ENCODE measurements at places on chromosomes 6 and 20.

- DNase-seq: no peak
Observed at GRCh38 chr20:13765299-13765698, 19.4 kb downstream of the ESF1 start.

DNA sequence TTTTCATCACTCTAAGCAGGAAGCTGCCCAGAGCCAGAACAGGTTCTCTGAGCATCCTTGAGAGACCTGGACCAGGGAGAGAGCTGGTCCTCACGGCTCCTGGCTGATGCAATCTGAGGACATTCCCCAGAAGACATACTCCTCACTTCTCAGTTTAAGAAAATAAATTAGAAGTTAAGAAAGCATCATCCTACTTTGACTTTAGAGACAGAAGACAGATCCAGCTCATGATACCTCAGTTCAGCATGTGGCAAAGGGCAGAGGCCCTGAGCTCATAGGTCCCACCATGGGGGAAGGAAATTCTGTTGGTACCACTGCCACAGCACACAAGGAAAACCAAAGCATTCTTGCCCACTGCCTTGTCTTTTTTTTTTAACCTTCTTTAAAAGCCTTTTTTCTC is 378.1 kb upstream of the JARID2 start:
- no peak for DNase-seq

DNA sequence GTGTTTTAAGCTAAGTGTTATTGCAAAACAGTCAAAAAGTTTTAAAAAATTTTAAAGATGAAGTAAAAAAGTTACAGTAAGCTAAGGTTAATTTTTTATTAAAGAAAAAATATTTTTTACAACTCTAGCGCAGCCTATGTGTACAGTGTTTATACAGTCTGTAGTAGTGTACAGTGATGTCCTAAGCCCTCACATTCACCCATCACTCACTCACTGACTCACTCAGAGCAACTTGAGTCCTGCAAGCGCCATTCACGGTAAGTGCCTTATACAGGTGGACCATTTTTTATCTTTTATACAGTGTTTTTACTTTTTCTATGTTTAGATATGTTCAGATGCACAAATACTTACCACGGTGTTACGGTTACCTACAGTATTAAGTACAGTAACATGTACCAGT is 83.4 kb upstream of the STMND1 start:
- DNase-seq: no peak

DNA sequence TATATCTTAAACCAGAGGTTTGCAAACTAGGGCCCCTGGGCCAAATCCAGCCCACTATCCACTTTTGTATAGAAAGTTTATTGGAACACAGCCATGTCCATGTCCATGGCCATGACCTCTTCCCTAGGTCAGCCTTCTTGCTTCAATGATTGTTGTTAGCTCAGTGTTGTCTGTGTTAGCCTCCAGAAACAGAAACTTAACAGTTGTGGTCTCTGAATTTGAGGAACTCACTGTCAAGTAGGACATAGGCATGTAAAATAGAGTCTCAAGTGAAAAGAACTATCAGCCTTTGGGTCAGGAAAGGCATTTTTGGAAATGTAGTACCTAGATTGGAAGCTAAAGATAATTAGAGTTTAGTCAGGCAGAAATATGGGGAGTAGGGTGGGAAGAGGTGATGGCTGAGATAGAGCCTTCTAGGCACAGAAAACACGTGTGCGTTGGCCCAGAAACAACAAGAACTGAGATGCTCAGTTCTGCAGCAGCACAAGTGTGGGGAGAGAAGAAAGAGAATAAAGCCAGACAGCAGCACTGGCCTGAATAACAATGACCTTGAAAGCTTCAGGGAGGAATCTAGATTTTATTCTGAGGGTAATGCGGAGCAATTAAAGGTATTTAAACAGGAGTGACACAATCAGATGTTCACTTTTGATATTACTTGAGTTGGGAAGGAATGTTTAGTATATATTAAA is 87.0 kb upstream of the OLIG3 start:
- no peak for DNase-seq

GRCh38 chr20:64083378-64083803 is 807 bp downstream of the LKAAEAR1 start:
- DNase-seq: peak; percentile 88

DNA sequence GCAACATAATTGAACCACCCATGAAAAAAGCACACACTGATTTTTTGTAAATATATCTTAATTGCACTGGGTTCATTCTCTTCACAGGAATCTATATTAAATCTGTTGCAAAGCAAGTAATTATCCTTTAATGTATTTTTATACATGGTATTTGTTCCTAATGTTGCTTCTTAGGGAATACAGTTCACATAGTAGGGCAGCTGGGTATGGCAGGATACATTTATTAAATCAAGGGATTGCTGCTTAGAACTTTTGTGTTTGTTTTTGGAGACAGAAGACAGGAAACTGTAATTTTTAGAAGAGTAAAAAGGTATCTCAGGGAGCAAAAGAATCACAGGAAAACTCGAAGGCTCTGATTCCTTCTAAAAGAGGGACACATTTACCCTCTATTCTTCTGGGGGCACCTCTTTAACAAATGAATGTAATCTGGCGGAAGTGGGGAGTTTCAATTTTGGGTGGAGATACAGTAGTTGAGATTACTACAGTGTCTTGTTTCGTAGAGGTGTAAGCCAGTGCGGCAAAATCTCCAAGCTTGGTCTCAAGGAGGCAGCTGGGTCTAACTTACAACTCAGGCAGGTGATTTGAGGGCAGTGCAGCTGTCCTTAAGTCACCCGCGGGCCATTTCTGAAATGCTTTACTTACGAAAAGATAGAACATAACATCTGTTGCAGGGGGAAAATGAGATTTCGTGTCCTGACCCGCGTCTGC is 812 bp upstream of the SMIM13 start:
- no peak for DNase-seq

DNA sequence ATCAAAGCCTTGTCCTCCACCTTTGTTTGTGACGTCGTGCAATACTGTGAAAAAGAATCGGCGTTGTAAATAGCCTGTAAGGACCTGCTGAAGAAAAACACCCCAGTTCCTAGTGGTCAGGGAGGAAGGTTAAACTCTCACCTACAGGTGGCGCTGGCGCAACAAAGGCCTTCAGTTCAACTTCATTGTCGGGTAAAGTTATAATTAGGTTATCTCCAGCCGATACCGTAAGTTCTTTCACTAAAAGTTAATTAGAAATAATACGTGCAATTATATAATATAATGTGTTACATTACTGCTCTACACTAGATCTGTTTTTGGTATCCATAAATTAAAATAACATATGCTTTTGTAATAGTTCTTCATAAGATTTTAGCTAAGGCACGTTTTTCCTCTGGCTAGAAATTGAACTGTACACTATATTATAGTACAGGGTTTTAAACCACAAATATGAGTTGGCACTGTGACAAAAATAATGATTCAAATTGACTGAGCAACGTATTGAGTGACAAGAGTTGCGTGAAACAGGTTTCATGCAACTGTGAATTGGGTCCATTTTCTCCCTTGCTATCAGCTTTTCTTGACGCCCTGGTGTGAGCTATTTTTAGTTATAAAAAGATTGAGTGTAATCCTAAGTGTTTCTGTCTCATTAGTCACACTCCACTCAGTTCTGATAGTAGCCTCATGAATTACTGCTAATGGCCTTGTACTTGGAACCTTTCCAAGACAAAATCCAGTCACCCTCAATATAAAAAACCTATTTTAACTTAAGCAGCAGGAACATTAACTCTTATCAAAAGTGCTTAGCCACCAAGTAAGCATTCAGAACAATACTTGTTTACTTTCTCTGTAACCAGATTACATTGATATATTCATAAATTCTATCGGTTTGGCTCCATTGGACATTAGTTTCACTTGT is 62.3 kb downstream of the KIAA0319 start:
- peak; percentile 84 for DNase-seq

GRCh38 chr6:134458857-134459657 is 141.1 kb upstream of the SGK1 start:
- DNase-seq: no peak

DNA sequence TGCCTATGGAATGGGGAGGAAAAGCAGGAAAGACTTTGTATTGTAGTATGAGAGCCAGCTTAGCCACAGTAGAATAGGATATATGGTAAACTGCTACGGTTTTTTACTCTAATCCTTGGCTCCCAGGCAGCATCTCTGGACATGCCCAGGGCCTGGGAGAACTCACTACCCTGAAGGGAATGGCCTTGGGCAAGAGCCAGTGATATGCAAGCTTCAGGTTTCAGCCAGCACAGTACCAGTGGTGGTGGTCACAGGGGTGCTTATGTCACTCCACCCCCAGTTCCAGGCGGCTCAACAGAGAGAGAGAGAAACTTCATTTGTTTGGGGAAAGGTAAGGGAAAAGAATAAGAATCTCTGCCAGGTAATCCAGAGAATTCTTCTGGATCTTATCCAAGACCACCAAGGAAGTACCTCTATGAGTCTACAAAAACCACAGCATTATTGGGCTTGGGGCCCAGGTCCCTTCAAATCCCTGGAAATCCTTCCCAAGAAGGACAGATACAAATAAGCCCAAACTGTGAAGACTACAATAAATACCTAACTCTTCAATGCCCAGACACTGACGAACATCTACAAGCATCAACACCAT is 121.2 kb downstream of the THBS2 start:
- no peak for DNase-seq

DNA sequence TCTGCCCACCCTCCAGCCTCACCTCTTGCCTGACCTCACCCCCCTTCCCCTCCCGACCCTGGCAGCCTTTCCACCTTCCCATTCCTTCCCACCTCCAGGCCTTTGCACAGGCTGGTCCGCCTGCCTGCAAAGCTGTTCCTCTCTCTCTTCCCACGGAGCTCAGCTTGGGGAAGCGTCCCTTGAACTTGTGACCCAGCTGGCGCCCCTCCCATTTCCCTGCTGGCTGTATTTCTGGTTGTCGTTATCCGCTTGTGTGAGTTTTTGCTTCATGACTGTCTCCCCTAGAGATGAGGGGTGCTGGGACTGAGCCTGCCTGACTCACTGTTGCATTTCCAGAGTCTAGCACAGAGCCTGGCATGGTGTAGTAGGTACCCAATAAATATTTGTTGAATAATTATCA is 32.5 kb downstream of the VSTM2L start:
- no peak for DNase-seq

DNA sequence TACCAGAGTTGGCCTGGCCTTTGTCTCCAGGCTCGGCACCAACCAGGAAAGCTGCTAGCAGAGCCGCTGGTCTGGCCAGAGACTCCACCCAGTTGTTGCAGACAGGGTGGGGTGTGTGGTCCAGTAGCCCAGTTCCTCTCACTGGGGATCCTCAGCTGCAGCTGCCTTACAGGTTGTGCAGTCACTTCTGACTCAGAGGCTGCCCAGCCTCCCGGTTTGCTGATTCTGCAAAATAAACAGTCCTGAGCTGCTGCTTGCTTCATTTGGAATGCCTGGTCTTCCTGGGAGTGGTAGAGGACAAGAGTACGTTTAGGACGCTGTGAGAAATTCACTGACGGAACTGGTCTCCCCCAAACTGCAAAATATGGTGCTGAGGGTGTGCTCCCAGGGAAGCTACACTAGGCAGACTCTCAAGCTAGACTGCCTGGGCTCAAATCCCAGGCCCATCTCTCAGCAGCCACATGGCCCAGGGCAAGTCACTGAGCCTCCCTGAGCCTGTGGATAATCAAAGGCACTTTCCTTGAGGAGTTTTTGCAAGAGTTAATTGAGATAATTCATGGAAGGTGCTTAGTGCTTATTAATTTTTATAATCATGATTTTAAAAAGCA is 246.1 kb downstream of the TFAP2C start:
- no peak for DNase-seq

DNA sequence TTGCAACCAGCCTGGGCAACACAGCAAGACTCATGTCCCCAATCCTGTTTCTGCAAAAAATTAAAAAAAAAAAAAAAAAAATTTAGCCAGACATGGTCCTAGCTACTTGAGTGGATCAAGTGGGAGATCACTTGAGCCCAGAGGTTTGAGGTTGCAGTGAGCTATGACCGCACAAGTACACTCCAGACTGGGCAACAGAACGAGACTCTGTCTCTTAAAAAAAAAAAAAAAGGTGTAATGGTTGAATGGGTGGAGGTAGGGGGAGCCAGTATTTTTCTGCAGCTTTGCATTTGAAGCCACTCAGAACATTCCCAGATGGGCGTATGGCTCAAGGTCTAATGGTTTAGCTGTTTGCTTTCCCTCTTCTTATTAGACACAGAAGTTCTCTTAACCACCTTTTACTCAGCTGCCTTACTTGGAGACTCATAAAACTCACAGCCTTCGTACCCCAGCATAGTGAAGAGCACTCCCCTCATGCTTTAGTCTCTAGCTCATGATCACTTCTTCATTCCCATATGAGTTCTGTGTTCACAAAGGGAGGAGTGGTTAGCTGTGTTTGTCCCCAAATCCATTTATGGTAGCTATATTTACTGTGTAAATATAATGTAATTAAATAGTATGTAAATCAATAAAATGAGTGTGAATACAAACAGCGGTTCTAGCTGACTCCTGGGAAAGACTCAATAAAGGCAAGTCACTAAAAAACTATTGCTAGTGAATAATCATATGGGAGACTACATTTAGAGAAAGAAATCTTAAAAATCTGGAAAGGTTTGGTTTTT is 9.0 kb downstream of the FKBP1A start:
- DNase-seq: no peak

DNA sequence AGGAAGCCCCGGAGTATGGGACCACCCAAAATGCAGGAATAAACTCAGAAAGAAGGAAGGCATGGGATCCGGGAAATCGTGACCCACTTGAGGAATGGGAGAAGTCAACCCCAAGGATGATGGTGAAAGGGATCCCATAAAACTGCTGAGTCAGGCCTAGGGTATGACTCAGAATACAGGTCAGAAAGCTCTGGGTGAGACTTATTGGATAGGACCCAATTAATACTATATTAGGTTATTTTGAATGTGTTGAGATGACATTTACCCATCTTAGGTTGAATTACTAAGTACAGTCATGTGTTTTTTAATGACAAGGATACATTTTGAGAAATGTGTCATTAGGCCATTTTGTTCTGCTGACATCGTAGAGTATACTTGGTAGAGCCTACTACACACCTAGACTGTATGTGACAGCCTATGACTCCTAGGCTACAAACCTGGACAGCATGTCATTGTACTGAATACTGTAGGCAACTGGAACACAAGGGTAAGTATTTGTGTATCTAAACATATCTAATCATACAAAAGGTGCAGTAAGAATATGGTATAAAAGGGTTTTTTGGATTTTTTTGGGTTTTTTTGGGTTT is 17.1 kb upstream of the HIVEP1 start:
- DNase-seq: no peak

GRCh38 chr6:16822975-16823717 is 61.9 kb upstream of the ATXN1 start:
- no peak for DNase-seq

GRCh38 chr6:140050101-140050995 is 675.9 kb upstream of the CITED2 start:
- DNase-seq: peak; percentile 50

DNA sequence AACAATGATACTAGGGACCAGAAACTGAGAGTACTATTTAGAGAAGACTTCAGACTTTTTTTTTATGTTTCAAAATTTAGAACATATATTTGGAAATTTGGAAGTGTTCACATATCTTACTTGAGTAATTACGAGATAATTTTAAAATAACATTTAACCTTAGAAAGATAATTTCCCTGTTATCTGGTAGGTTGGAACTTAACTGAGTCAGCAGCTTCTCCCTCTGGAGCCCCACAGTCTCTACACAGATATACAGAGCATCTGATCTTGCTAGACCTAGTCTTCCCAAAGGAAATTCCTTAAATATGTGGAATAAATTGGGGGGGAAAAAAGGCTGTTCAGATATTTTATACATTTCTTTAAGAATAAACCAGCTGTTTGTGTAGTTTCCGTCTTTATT is 48.6 kb downstream of the TSPYL4 start:
- no peak for DNase-seq

- peak; percentile 91 for DNase-seq
Observed at GRCh38 chr20:38270869-38271605, 10.5 kb upstream of the KIAA1755 start.

All from tongue (tissue), 3 donors.